ENCODE measurements at places on chromosomes 12 and 14.
A peak's percentile ranks its signal among the peaks of the same experiment; 100 is the strongest.

GRCh38 chr14:22837750-22838538 lies 1.6 kb downstream of the MMP14 start:
- peak; percentile 2 for DNase-seq

DNA sequence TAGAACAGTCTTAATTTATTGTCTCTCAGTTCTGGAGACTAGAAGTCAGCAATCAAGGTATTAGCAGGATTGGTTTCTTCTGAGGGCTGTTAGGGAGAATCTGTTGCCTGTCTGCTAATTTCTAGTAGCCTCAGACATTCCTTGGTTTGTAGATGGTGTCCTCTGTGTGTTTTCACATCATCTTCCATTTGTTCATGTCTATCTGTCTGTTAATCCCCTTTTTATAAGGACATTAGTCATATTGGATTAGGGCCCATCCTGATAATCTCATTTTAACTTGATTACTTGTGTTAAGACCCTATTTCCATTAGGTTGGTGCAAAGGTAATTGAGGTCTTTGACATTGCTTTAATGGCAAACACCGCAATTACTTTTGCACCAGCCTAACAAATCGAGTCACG lies 34.3 kb downstream of the TBC1D15 start:
- no peak for DNase-seq

GRCh38 chr12:88921890-88922532 lies 341.7 kb upstream of the KITLG start:
- no peak for DNase-seq

GRCh38 chr12:93256256-93256969 lies 121.3 kb upstream of the NUDT4 start:
- DNase-seq, result no peak

GRCh38 chr14:100802766-100803165 lies 23.2 kb upstream of the MEG3 start:
- DNase-seq, result no peak

- peak; percentile 25 for DNase-seq
Observed at GRCh38 chr12:98698603-98699463, 53.7 kb downstream of the APAF1 start.

DNA sequence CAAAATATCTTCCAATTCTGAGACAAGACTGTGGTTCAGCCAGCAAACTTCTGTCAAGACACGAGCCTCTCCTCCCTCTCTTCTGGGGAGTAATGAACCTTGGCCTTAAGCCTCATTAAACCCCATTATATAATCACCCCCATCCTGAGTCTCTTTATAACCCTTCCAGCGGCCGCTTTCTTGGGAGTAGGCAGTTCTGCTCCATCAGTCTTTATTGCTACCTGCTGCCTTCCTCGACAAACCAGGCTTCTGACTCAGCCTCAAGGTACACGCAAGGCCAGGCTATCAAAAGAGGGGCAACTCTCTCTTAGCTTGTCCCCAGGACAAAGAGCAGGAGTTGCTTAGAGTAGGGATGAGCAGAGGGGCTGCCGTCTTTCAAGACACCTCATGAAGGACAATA lies 300.8 kb upstream of the NOS1 start:
- no peak for DNase-seq
